ENCODE measurements at places on chromosomes 16 and 17. TPM values are rescaled to one million over a fixed set of nuclear protein-coding genes. Genes with fewer than 3 reads are reported as not detected.

The PRDM7 gene
- polyA plus RNA-seq = not detected

The HOXB2 gene
- polyA plus RNA-seq = 0.94 TPM

The KRTAP3-2 gene
- not detected for polyA plus RNA-seq

The TNK1 gene
- polyA plus RNA-seq = 4.4 TPM

The CACNG1 gene
- not detected for polyA plus RNA-seq

The ACAP1 gene
- 251 TPM for polyA plus RNA-seq

The CCDC92B gene
- polyA plus RNA-seq = not detected

The NPIPA2 gene
- polyA plus RNA-seq = not detected

The NHLRC4 gene
- polyA plus RNA-seq = 4.5 TPM

The ALOX12B gene
- polyA plus RNA-seq = 0.41 TPM

The BTBD17 gene
- polyA plus RNA-seq = not detected

The ADAP2 gene
- polyA plus RNA-seq = 5.0 TPM

Data from IgD-negative memory B cell (primary cell).